ENCODE measurements at places on chromosomes 7 and 10.

DNA sequence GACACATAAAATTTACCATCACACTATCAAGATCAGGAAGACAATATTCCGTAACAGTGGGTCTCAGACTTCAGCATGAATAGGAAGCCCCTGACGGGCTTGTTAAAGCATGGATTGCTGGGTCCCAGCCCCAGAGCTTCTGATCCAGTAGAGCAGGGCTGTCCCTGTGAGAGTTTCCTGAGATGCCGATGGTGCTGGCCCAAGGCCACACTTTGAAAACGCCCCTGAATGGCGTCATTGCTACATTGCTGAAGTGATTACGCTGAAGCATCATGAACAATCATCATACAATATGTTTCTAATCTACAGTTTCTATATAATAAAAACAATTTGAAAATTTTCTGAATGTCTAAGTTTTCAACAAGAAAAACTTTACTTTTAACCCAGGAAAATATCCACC is 38.0 kb upstream of the TMEM72 start:
- no peak for DNase-seq

DNA sequence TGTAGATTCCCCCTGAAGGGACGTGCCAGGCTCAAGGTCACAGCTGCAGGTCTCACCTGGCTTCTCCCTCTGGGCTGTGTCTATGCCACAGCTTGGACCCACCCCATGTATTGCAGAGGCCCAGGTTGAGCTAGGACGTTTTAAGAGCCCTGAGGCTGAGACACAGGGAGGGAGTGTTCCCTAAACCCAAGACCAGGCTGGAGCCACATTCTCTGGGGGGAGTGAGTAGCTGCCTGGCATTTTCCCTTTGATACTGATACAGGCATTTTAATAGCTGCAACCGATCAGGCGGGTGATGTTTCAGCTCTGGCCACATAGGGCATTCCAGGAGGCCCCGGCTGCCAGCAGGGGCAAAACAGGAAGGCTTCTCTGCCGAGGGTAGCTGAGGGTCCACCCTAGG is 13.4 kb downstream of the COL13A1 start:
- DNase-seq: no peak

- DNase-seq: no peak
These were observed 31.3 kb upstream of the GDI2 start for GRCh38 chr10:5844345-5845055.

- no peak for DNase-seq
These were observed 230.3 kb downstream of the INHBA start for GRCh38 chr7:41472427-41473125.
